KBM-7 (cell line): ENCODE measurements at places on chromosomes 12 and 14.

GRCh38 chr12:32367381-32367780, 32.0 kb upstream of the FGD4 start:
- no peak for DNase-seq

DNA sequence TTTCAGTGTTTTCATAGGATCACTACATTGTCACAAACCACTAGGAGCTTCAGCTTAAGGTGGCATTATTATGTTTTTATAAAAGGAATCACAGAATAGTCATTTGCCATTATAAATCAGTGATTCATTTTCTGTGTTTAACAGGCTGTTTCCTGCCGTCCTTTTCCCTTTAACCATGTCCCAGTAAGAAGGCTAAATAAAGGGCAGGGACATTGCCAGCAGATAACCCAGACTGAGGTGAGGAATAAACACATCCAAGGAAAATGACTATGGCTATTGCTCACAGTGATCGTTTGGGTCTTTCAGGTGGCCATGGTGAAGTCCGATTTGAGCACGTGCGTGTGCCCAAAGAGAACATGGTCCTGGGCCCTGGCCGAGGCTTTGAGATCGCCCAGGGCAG, 17.9 kb upstream of the ALDH2 start:
- no peak for DNase-seq

DNA sequence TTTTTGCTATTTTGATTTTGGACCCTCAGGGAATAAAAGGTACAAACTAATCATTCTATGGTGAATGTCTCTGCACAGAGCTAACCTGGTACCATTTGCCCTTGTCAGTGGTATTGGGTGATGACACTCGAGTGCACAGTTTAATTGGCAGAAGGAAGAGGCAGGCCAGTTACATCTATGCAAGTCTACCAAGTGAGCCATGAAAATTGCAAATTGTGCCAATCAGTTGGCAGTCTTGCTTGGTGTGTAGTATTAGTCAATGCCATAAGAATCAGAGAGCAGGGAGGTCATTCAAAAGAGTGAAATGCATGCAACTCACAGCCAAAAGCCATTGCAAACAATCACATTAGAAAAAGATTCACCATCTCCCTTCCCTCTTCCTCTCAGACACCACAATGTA, 479.6 kb downstream of the ADAMTS20 start:
- no peak for DNase-seq

- no peak for DNase-seq
Observed at GRCh38 chr12:109982210-109982609, 14.0 kb downstream of the GIT2 start.
